IPS DF 6.9 (cell line): ENCODE measurements at places on chromosomes 4 and X.

GRCh38 chr4:113003841-113004240 lies 45.6 kb upstream of the ANK2 start:
- DNase-seq, result no peak
- H3K4me3 ChIP-seq, result no peak overlapping the region
- no peak overlapping the region for H3K27ac ChIP-seq
- no peaks in the 10 kb centered on the region for H3K4me1 ChIP-seq

- H3K27ac ChIP-seq, result no peak overlapping the region
- peaks cover 6% of the 10 kb centered on the region; the same call in 1 of the 2 replicates for H3K27me3 ChIP-seq
- no peak for DNase-seq
- no peak overlapping the region for H3K4me3 ChIP-seq
Observed at GRCh38 chrX:153474266-153474665, 3.9 kb upstream of the HAUS7 start.

- no peak for DNase-seq
- no peak overlapping the region for H3K4me3 ChIP-seq
- H3K4me1 ChIP-seq, result no peaks in the 10 kb centered on the region
Observed at GRCh38 chrX:148681605-148682004, 181.2 kb downstream of the AFF2 start.

- no peaks in the 10 kb centered on the region for H3K27me3 ChIP-seq
- no peak overlapping the region for H3K4me3 ChIP-seq
- no peak for DNase-seq
- H3K36me3 ChIP-seq, result no peaks in the 10 kb centered on the region
Observed at GRCh38 chr4:91127192-91127591, 1000.0 kb downstream of the CCSER1 start.

DNA sequence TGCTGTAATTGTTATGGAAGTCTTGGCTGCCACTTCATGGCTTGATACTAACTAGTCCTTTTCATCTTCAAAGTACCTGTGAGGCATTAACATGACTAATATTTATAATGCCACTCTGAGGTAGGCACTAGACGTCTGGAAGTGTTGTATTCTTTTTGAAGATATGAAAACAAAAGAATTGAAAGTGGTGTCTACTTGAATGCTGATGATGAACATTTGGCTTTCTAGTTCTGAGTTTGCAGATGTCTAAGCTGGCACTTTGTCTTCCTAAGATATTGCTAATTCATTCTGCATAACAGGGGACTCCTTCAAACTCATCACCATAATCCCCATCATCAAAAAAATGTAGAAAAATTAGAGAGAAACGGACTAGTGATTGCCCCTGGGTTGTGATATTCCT lies 41.6 kb upstream of the HAND2 start:
- no peaks in the 10 kb centered on the region for H3K27me3 ChIP-seq
- H3K4me1 ChIP-seq, result no peaks in the 10 kb centered on the region
- no peak overlapping the region for H3K27ac ChIP-seq

DNA sequence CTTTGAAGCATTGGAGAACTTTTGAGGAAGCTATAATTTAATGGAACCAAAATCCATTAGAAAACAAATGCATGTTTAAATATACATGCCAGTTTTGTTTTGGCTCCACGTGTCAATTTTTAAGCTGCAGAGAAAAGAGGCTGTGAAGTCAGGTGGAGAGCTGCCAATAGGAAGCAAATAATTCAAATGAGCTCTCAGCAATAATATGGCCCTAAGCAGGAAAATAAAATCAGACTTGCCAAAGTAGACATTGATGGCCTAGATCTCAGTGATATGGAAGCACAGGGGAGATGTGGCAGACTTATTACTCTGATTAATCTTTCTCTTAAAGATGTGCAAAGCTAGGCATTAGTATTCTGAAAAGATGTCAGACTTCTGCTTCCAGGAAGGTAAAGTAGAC lies 769.8 kb upstream of the NDST4 start:
- no peaks in the 10 kb centered on the region for H3K4me1 ChIP-seq
- H3K27me3 ChIP-seq, result no peaks in the 10 kb centered on the region
- H3K4me3 ChIP-seq, result no peak overlapping the region

- no peaks in the 10 kb centered on the region for H3K27me3 ChIP-seq
- no peak for DNase-seq
- H3K27ac ChIP-seq, result no peak overlapping the region
- no peak overlapping the region for H3K4me3 ChIP-seq
- no peaks in the 10 kb centered on the region for H3K4me1 ChIP-seq
- H3K36me3 ChIP-seq, result no peaks in the 10 kb centered on the region
Observed at GRCh38 chr4:94714365-94715160, 43.2 kb upstream of the BMPR1B start.

DNA sequence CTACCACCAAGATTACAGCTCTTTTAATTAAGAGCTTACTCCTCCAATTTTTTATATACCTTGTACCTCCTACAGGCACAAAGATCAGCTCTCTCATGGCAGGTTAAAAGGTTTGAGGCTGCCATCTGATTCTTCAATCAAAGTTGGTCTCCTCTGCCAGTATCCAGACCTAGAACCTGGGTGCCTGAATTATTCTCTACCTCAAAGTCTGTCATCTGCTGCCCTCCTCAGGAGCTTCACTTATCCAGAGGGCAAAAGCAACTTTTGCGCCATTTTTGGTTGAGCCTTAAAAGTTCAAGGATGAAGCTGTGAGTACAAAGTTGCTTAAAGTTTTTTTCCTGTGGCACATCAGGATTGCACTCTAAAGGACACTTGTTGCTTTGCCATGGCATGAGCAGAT lies 343.7 kb upstream of the PPP1R2C start:
- no peaks in the 10 kb centered on the region for H3K36me3 ChIP-seq
- H3K4me1 ChIP-seq, result no peaks in the 10 kb centered on the region
- H3K4me3 ChIP-seq, result no peak overlapping the region
- no peak overlapping the region for H3K27ac ChIP-seq
- DNase-seq, result no peak
- H3K27me3 ChIP-seq, result no peaks in the 10 kb centered on the region

DNA sequence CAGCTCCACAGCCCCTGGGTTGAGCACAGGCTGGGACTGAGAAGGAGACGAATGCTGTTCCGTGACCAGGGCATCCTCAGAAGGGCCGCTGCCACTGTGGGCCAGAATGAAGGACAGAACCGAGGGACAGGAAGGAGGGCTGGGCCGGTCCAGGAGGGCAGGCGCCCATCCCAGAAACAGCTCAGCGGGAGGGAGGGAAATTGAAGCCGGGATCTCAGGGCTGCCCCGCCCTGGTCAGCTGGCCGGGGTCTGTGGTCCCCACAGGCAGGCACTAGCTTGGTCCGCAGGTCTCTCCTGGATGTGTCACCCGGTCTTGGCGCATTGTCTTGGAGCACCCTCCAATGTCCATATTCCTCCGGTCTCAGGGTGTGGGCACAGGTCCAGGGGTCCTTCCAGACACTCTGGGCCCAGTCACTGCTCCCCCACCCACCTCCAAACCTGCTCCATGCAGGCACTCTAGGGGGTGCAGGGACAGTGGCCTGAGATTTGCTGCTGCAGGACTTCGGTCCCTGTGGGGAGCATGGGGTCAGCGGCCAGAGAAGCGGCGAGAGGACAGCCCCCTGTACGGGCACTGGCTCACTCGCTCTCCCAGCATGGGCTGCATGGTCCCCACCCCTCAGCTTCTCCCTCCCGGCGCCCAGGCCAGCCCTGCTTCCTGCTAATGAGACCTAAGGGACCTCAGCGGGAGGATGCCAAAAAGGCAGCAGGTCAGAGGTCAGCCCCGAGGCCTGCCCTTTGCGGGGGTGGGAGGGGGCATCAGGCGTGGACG lies 23.9 kb upstream of the MXD4 start:
- no peak for DNase-seq
- no peak overlapping the region for H3K27ac ChIP-seq
- H3K27me3 ChIP-seq, result no peaks in the 10 kb centered on the region
- no peaks in the 10 kb centered on the region for H3K36me3 ChIP-seq
- no peaks in the 10 kb centered on the region for H3K4me1 ChIP-seq
- no peak overlapping the region for H3K4me3 ChIP-seq

GRCh38 chrX:100649550-100650356 lies 5.8 kb downstream of the SRPX2 start:
- peaks cover 3% of the 10 kb centered on the region; the same call in 1 of the 2 replicates for H3K4me1 ChIP-seq
- H3K4me3 ChIP-seq, result no peak overlapping the region
- no peaks in the 10 kb centered on the region for H3K36me3 ChIP-seq
- DNase-seq, result no peak

- H3K4me1 ChIP-seq, result peaks cover 5% of the 10 kb centered on the region; the same call in 1 of the 2 replicates
- H3K36me3 ChIP-seq, result no peaks in the 10 kb centered on the region
- no peaks in the 10 kb centered on the region for H3K27me3 ChIP-seq
Observed at GRCh38 chr4:8766610-8767009, 105.0 kb downstream of the HMX1 start.

DNA sequence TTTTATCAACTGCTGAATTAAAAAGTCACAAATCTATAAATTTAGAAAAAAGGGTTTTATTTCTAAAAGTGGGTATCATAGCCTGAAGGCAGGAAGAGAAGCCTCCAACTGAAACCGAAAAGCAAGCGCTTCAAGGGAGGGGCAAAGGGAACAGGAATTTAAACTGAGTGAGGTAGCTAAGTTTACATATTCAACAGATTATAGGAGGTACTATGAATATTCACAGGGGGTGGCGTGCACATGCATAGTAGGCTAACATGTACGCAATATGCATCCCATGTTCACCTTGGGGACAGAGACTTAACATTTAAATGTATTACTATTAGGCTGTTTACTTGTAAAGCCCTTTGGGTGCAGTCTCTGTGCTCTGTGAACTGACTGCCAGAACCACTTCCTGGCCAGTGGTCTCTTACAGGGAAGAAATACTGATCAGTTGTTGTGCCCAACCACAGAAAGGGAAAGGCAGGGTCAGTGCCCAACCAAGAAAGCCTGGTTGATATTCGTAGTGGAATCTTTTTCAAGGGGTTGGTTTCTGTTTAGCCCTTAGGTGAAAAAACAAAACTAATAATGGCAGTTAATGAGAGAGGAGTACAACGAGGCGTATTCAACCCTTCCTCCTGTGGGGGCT lies 168.7 kb upstream of the GALNTL6 start:
- H3K4me1 ChIP-seq, result no peaks in the 10 kb centered on the region
- no peaks in the 10 kb centered on the region for H3K27me3 ChIP-seq
- no peak overlapping the region for H3K27ac ChIP-seq
- no peak for DNase-seq
- no peak overlapping the region for H3K4me3 ChIP-seq

GRCh38 chr4:10809905-10810304 lies 125.3 kb upstream of the CLNK start:
- H3K4me1 ChIP-seq, result no peaks in the 10 kb centered on the region
- H3K27ac ChIP-seq, result no peak overlapping the region
- H3K36me3 ChIP-seq, result no peaks in the 10 kb centered on the region
- H3K27me3 ChIP-seq, result no peaks in the 10 kb centered on the region
- DNase-seq, result no peak

DNA sequence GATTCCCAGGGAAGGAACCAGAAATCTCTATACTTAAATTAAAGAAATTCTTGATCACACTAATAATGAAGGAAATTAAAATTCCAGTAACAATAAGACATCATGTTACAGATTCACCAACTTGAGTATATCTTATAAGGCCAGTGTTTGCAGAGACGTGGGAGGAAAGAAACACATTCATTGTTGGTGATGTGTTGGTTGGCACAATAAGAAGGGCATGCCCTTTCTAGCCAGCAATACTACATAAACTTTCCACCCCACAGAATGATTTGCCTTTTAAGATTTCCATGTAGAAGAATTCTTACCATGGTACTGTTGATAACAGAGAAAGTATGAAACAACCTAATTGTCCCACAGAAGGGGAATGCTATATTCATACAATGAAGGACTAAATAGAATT lies 581.5 kb downstream of the STIM2 start:
- no peaks in the 10 kb centered on the region for H3K36me3 ChIP-seq
- no peak overlapping the region for H3K27ac ChIP-seq
- no peaks in the 10 kb centered on the region for H3K27me3 ChIP-seq
- no peaks in the 10 kb centered on the region for H3K4me1 ChIP-seq
- no peak overlapping the region for H3K4me3 ChIP-seq
- DNase-seq, result no peak

- H3K36me3 ChIP-seq, result peaks cover 4% of the 10 kb centered on the region
- H3K27ac ChIP-seq, result no peak overlapping the region
- DNase-seq, result no peak
- H3K4me3 ChIP-seq, result peak overlapping the region; percentile 33; the same call in 1 of the 2 replicates
- H3K27me3 ChIP-seq, result no peaks in the 10 kb centered on the region
- peaks cover 11% of the 10 kb centered on the region for H3K4me1 ChIP-seq
Observed at GRCh38 chrX:154373340-154374306, 811 bp downstream of the FLNA start.

- no peak overlapping the region for H3K27ac ChIP-seq
- H3K4me1 ChIP-seq, result 0 out of 2 replicates have a peak, but pooled peaks cover under 1% of the 10 kb centered on the region
- DNase-seq, result no peak
- no peak overlapping the region for H3K4me3 ChIP-seq
- H3K36me3 ChIP-seq, result no peaks in the 10 kb centered on the region
- H3K27me3 ChIP-seq, result no peaks in the 10 kb centered on the region
Observed at GRCh38 chr4:89365776-89366175, 58.2 kb upstream of the GPRIN3 start.

GRCh38 chr4:123621072-123621705 lies 224.6 kb downstream of the SPRY1 start:
- no peak overlapping the region for H3K27ac ChIP-seq
- DNase-seq, result no peak
- no peak overlapping the region for H3K4me3 ChIP-seq
- no peaks in the 10 kb centered on the region for H3K36me3 ChIP-seq

DNA sequence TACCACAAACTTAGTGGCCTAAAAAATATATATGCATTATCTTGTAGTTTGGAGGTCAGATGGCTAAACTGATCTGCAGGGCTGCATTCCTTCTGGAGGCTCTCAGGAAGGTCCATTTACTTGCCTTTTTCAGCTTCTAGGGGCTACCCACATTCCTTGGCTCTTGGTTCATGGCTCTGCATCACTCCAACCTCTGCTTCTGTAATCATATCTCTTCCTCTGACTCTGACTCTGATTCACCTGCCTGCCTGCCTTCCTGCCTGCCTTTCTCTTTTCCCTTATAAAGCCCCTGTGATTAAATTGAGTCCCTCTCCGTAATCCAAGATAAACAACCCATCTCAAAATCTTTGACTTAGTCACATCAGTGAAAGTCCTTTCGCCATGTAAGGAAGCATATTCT lies 25.0 kb upstream of the FRMPD4 start:
- no peak for DNase-seq
- H3K36me3 ChIP-seq, result no peaks in the 10 kb centered on the region

GRCh38 chrX:120561634-120562568 lies 1.1 kb upstream of the CUL4B start:
- no peaks in the 10 kb centered on the region for H3K27me3 ChIP-seq

DNA sequence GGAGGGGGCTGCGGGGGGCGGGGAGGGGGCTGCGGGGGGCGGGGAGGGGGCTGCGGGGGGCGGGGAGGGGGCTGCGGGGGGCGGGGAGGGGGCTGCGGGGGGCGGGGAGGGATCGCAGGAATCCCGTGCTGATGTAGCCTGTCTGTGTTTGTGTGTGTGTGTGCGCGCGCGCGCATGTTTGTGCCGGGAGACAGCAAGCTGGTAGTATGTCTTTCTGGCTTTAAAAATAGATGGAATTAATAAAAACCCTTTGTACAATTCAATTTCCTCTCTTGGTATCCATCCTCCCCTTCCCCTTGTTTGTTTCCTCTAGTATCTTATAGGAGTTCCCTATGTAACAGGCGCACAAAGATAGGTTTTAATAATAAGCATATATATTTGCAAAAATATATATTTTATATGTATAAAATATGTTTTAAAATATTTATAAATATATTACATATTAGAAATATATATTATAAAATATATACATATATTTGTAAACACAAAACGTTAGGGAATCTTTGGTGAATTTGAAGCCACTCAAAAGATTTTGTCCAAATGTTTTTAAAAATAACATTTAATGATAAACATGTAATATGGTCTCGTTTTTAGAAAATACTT lies 782 bp downstream of the ARHGAP24 start:
- no peaks in the 10 kb centered on the region for H3K36me3 ChIP-seq
- no peak overlapping the region for H3K27ac ChIP-seq
- no peaks in the 10 kb centered on the region for H3K27me3 ChIP-seq

- DNase-seq, result no peak
- no peak overlapping the region for H3K27ac ChIP-seq
- no peaks in the 10 kb centered on the region for H3K27me3 ChIP-seq
- H3K4me3 ChIP-seq, result no peak overlapping the region
Observed at GRCh38 chrX:39491548-39492297, 606.0 kb downstream of the BCOR start.
